Kidney (tissue), 22 donors: ENCODE measurements at places on chromosomes 5 and 9.

DNA sequence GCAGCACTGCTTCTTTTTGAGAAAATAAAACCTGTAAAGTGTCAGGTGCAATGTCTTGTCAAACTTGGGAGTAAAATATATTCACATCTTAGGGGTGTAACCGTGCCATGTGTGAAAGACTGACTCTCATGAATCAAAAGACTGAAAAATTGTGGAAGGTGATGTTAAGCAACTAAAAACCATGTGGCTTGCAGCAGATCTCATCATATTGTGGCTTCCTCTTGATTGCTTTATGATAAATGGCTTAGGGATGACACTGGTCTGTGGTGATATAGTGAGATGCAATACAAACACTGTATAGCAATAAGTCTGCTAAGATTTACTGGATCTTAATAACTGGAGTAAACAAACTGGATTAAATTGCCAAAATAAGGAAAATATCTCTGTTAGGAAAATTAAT lies 321.6 kb downstream of the EDIL3 start:
- H3K4me3 ChIP-seq, result no peak overlapping the region
- no peaks in the 10 kb centered on the region for H3K27me3 ChIP-seq
- H3K4me1 ChIP-seq, result no peaks in the 10 kb centered on the region
- no peaks in the 10 kb centered on the region for H3K36me3 ChIP-seq

DNA sequence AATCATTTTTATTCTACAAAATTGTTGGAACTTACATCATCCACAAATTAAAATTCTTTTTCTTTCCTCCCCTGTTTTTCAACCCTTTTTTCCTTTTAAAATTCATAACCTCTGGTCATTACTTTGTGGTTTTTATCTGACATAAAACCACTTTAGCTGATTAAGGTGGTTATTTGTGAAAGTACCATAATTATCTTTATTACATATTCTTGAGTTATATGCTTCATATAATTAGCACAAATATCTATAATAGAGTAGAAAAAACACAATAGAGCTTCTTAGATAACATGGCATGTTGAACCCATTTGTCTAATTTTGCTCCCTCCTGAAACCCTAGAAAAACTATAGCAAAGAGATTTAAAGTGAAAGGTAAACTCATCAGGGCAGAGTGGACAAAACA lies 22.9 kb upstream of the PPIC start:
- H3K4me3 ChIP-seq, result no peak overlapping the region
- H3K4me1 ChIP-seq, result no peaks in the 10 kb centered on the region
- no peak for DNase-seq
- H3K27ac ChIP-seq, result no peak overlapping the region
- no peaks in the 10 kb centered on the region for H3K27me3 ChIP-seq
- H3K36me3 ChIP-seq, result no peaks in the 10 kb centered on the region

GRCh38 chr9:14373706-14374105 lies 59.8 kb upstream of the NFIB start:
- no peak overlapping the region for H3K27ac ChIP-seq
- no peak overlapping the region for H3K4me3 ChIP-seq
- H3K36me3 ChIP-seq, result no peaks in the 10 kb centered on the region
- H3K27me3 ChIP-seq, result no peaks in the 10 kb centered on the region
- no peaks in the 10 kb centered on the region for H3K4me1 ChIP-seq
- DNase-seq, result no peak

DNA sequence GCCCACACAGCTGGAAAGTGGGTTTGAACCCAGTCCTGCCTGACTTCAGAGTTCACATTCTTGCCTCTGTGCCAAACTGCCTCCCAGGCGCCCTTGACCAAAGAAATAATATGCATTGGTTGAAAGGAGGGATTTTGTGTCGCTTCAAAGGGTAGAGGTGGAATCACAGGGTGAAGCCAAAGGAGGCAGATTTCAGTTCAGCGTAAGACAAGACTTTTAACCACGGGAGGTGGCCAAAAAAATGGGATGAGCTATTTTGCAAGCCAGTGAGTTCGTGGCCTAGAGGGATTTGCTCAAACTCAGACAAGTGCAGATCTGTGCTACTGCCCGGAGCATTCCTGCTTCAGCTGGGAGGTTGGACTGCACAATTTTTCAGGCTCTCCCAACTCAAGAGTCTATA lies 57.6 kb upstream of the RANBP3L start:
- H3K4me1 ChIP-seq, result peaks cover 2% of the 10 kb centered on the region
- H3K4me3 ChIP-seq, result no peak overlapping the region
- H3K27me3 ChIP-seq, result no peaks in the 10 kb centered on the region
- H3K27ac ChIP-seq, result no peak overlapping the region
